Hematopoietic multipotent progenitor cell treated with erythropoietin and hydrocortisone succinate and interleukin-3 and kit ligand, for 4 days (in vitro differentiated cells): ENCODE measurements at places on chromosomes 2 and 18.
A peak's percentile ranks its signal among the peaks of the same experiment; 100 is the strongest.

GRCh38 chr2:48459921-48460320 lies 70.0 kb upstream of the STON1 start:
- no peak for DNase-seq

- DNase-seq: no peak
These were observed 82.8 kb downstream of the ZNF516 start for GRCh38 chr18:76412010-76412817.

GRCh38 chr2:50929661-50930060 lies 102.3 kb downstream of the NRXN1 start:
- DNase-seq: no peak

- no peak for DNase-seq
These were observed 68.6 kb upstream of the RPE start for GRCh38 chr2:209933499-209934483.

GRCh38 chr18:46174342-46175041 lies 70.3 kb downstream of the HAUS1 start:
- peak; percentile 75 for DNase-seq

DNA sequence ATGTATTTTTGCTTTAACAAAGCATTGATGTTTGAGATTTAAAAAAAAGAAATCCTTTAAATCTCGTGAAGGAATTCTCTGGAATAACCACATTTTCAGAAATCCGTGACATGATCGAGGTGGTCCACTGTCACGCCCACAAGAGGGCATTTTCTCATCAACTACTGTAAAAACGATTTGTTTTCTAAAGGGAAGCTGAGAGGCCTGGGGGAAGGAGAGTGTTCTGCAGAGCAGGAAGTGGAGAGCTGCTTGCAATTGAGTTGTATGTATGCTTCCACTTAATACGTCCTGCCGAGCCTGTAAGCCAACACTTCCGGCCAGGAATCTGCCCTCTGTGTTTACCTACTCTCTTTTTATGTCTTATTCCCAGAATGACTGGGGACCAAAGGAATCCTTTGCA lies 19.4 kb downstream of the KLHL29 start:
- peak; percentile 70 for DNase-seq

DNA sequence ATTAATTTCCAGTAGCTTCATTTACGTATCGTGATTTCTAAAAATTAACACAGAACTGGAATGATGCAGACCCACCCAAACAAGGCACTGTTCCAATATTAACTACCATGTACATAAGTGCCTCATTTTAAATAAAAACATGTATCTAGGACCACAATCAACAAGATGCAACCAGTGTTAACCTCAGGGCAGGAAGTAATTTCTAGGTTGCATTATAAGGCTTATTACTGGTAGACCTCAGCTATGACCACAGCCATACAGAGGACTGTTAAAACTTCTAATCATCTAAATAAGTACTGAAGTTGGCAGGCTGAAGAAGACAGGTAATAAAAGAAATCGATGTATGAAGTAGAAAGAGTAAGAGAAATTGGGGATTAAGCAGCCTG lies 262.9 kb downstream of the HDAC4 start:
- no peak for DNase-seq

DNA sequence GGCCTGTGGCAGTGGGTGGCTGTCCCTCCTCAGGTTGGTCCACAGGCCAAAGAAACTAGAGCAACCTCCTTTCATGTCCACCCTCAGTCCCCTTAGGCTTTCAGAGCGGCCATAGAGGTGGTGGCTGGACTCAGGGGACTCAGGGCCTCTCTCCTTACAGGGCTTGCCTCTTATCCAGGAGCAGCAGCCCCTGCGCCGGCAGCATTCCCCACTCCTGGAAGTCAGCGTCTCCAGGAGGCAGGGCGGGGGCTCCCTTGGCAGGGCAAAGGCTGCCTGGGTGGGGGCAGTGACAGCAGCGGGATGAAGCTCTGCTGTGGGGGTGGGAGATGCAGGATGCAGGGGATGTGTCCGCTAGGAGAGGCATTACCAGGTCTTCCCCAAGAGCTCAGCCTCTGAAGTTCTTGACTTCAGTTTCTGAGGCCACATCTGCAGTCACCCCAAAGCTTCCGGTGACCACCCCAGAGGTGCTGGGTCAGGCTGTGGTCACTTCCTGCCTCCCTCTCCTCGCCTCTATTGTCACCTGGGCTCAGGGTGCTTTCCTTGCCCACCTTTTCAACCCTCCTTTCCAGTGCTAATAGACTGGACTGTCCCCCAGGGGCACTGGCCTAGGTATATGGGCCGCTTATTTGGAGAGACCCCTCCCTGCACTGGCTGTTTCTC lies 8.6 kb upstream of the GPR55 start:
- DNase-seq: no peak

- no peak for DNase-seq
These were observed 248.3 kb downstream of the KCNE4 start for GRCh38 chr2:223300326-223300725.

- no peak for DNase-seq
These were observed 14.2 kb upstream of the FAP start for GRCh38 chr2:162257425-162257824.

DNA sequence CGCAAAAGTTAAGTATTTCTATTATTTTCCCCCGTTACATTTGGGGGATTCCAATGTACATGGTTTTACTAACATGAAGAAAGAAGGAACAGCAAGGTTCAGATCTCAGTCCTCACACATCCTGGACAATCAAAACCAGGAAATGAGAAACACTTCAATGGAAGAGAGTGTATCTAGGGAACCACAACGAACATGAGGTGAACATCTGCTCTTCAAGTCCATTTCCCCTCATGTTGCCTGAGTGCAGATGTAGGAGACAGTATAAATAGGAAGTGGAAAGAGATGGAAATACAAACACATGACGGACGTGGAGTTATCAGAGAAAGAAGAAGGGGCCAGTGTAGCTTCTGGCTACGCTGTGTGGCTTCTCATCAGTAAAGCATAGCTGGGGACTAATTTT lies 52.6 kb downstream of the CHN1 start:
- no peak for DNase-seq

DNA sequence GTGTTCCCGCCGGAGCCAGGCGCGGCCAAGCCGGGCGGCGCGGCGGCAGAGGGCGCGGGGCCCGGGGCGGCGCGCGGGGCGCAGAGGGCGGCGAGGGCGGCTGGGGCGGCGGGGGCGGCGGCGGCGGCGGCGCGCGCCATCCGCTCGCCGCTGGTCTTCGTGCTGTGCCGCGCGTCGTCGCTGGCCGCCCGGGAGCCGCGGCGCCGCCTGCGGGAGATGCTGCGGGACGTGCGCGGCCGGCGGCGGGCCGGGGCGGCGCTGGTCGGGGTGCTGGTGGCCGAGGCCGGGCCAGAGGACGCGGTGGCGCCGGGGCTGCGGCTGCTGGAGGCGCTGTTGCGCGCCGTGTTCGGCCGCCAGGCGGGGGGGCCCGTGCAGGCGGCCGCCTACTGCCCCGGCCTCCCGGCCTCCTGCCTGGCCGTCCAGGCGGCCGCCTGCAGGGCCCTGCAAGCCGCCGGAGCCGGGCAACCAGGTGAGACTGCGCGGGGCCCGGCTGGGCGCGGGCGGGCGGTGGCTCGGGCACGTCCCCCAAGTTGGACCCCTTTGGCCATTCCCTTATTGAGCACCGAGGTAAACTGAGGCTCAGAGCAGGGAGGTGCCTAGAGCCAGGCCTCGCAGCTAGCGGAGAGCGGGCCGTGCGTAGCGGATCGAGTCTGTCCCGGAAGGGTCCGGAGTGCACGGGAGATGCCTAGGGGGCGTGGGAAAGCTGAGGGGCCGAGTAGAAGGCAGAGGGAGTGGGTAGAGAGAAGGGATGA lies 584 bp downstream of the C2orf72 start:
- no peak for DNase-seq

DNA sequence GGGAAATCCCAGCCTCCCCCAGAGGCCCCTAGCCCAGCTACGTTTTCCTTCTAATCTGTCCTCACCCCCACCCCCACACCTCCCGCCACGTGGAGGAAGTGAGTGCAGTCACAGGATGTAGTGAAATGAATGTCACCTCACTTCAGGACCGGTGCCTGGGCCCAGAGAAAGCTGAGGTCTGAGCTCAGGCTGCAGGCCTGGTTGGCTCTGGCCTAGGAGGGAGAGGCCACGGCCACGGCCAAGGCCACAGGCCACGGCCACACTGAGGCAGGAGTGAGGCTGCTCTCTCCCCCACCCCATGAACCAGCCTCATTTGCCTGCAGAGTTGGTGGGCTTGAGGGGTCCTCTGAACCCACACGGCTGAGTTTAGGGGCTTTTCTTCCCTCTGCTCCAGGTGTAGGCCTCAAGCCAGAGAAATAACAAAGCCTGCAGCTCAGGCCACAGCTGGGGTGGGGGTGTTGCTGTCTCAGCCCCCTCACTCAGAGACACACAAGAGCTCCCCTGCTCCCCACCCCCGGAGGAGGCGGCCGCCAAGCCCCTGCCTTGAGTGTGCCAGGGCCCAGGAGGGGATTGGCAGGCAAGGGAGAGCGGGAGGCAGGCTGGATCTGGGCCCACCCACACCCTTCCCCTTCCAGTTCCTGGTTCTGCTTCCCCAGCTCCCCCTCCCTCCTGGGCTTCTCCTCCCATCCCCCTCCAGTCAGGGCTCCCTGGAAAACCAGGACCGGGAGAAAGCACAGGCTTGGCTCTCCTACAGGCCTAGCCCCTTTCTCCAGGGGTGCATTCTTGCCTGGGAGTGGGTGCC lies 27.0 kb downstream of the DNMT3A start:
- peak; percentile 42 for DNase-seq

GRCh38 chr2:193929131-193929530 lies 1727.9 kb upstream of the SLC39A10 start:
- DNase-seq: no peak

DNA sequence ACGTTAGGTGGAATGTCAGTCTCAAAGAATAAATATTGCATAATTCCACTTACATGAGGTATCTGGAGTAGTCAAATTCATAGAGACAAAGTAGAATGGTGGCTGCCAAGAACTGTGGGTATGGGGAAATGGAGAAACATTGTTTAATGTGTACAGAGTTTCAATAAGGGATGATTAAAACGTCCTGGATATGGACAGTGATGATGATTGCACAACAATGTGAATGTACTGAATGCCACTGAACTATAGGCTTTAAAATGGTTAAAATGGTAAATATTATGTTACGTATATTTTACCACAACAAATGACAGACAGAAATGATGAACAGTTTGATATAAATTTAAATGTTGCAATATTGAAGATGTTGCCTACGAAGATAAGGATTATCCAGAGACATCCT lies 602.0 kb upstream of the PKDCC start:
- DNase-seq: no peak
